ENCODE measurements at places on chromosomes 16 and 17. TPM values are rescaled to one million over a fixed set of nuclear protein-coding genes. Genes with fewer than 3 reads are reported as not detected.

The KRTAP4-1 gene
- total RNA-seq, result not detected

The KRT23 gene
- not detected for total RNA-seq

The SHBG gene
- total RNA-seq, result 0.35 TPM

The TBC1D3G gene
- total RNA-seq, result 0.86 TPM

The NPIPA2 gene
- total RNA-seq, result 7.3 TPM

DNA sequence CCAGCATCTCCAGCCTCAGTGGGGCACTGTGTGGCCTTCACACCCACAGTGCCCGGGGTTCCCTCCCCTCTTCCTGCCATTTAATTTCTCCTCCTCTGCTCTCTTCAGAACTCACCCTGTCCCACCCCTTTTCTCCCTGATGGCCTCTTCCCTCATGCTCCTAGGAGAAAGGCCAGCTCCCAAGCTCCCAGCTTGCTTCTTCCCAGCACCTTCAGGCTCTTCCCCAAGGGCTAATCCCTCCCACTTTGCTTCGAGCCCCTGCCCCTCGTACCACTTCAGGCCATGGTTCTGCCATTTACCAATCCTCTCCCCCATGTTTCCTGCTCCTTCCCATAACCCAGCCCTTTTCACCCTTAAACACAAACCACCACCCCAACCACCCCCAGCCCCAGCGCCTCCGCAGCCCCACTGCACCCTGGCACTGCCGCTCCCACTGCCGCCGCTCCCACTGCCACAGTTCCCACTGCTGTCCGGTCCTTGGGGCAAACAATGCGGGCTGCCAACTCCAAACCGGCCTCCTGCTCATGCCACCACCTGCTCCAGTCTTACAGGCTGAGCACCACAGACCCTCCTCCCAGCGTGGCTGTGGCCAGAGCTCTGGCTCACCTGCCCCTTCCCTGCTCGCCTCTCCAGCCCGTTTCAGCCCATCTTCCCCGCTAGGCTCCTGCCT lies 28.6 kb downstream of the ADAM11 start:
- H3K27ac ChIP-seq, result no peak overlapping the region
- H3K36me3 ChIP-seq, result peaks cover 4% of the 10 kb centered on the region
- H3K4me3 ChIP-seq, result no peak overlapping the region
- no peak for DNase-seq

DNA sequence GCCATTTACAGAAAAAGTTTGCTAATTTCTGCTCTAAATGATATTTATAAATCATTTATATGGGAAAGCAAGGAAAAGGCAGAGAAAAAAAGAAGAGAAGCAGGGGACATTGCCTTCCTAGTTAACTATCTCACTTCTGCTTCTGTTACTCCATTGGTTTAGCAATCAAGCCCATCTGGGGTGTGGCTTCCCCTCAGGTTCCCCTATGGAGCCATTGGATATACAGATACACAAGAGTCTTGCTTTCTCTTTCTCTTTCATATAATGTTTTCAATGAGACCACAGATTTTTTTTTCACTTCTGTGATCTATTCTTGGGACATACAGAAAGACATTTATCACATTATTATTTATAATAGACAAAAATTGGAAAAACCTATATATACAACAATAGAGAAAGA lies 105.6 kb upstream of the TOM1L1 start:
- no peak overlapping the region for H3K4me3 ChIP-seq
- H3K4me1 ChIP-seq, result no peaks in the 10 kb centered on the region
- H3K36me3 ChIP-seq, result no peaks in the 10 kb centered on the region
- H3K27ac ChIP-seq, result no peak overlapping the region

- no peak overlapping the region for H3K4me3 ChIP-seq
- no peaks in the 10 kb centered on the region for H3K36me3 ChIP-seq
- peak; percentile 46 for DNase-seq
- no peaks in the 10 kb centered on the region for H3K4me1 ChIP-seq
- H3K27me3 ChIP-seq, result no peaks in the 10 kb centered on the region
Measured at GRCh38 chr16:17552351-17552750, 81.6 kb upstream of the XYLT1 start.

GRCh38 chr16:69707920-69708683 lies 18.3 kb downstream of the NQO1 start:
- no peaks in the 10 kb centered on the region for H3K27me3 ChIP-seq
- H3K4me1 ChIP-seq, result peaks cover 16% of the 10 kb centered on the region
- no peak for DNase-seq

GRCh38 chr17:16377941-16378341 lies 3.0 kb upstream of the UBB start:
- H3K4me3 ChIP-seq, result peak overlapping the region; percentile 3
- DNase-seq, result peak; percentile 74
- peak overlapping the region; percentile 78 for H3K27ac ChIP-seq
- no peaks in the 10 kb centered on the region for H3K27me3 ChIP-seq
- H3K4me1 ChIP-seq, result peaks cover 36% of the 10 kb centered on the region
- peaks cover 25% of the 10 kb centered on the region for H3K36me3 ChIP-seq

Data from MCF 10A (cell line).